ENCODE measurements at places on chromosomes 12 and 14.

- no peak for DNase-seq
Measured at GRCh38 chr12:761256-761655, 8.9 kb downstream of the WNK1 start.

DNA sequence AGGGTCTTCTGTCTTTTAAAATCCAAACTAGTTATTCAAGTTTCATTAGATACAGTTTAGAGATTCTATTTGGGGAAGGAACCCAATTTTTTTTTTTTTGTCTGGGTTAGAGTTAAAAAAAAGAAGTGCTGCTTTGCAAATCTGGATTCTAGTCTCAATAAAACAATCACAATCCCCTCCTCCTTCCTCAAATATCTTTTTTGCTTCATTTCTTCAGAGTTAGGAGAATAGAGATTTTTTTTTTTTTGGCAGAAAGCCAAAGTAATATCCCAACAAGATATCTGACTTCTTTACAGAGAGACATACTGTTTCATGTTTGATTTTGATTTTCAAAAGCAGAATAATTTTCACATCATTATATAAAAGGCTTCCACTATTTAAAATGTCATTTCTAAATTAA, 201.9 kb downstream of the FOXN3 start:
- no peak for DNase-seq

DNA sequence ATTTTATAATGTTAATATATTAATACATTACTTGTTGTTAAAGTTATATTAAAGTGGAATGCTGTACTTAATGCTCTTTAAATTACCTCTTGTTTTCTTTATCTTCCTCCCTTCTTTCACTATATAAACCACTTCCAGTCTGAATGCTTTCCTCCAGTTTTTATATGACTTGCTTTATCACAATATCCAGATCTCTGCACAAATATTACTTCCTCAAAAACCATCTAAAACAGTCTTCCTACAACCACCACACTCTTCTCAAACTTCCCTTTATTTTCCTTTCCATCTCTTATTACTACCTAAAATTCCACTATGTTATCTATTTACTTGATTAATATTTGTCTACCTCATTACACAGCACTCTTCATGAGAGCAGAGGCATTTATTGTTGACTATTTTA, 956.6 kb downstream of the LRFN5 start:
- no peak for DNase-seq

GRCh38 chr12:127928615-127929571, 338.1 kb upstream of the TMEM132C start:
- DNase-seq: no peak

GRCh38 chr12:71063087-71063486, 94.7 kb downstream of the TSPAN8 start:
- DNase-seq: no peak

- no peak for DNase-seq
Measured at GRCh38 chr12:120101617-120102016, 14.9 kb downstream of the RAB35 start.

- DNase-seq: no peak
Measured at GRCh38 chr12:116898669-116899068, 12.1 kb upstream of the FBXW8 start.
